ENCODE measurements at places on chromosomes 5 and 9.

- DNase-seq, result no peak
These were observed 653.7 kb downstream of the NR2F1-AS1 start for GRCh38 chr5:92927291-92927778.

DNA sequence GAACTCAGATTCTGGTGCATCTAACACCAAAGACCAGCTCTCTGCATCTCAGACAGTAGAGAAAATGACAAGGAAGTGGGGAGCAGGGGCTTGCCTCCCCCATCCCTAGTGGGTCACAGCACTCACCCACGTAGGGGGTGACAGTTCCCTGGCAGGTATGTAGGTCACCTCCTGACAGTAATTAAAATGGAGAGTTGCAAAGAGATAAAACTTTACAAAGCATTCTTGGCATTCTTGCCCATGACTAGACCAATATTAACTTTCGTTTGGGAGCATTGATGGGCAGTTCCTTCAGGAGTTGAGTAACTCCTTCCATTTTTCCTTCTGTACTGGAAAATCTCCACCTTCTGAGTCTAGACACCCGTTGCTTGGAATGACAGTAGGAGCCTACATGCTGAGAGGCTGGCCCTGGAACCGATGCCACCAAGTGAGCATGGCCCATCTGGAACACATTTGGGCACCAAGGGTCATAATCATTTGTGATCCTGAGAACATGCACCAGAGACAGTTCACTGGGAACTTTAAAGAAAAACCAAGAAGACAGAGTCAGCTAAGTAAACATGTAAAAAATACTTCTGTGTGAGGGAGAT, 81.5 kb upstream of the MSX2 start:
- no peak for DNase-seq

- DNase-seq, result no peak
These were observed 27.0 kb downstream of the ANGPTL2 start for GRCh38 chr9:127095411-127095810.

DNA sequence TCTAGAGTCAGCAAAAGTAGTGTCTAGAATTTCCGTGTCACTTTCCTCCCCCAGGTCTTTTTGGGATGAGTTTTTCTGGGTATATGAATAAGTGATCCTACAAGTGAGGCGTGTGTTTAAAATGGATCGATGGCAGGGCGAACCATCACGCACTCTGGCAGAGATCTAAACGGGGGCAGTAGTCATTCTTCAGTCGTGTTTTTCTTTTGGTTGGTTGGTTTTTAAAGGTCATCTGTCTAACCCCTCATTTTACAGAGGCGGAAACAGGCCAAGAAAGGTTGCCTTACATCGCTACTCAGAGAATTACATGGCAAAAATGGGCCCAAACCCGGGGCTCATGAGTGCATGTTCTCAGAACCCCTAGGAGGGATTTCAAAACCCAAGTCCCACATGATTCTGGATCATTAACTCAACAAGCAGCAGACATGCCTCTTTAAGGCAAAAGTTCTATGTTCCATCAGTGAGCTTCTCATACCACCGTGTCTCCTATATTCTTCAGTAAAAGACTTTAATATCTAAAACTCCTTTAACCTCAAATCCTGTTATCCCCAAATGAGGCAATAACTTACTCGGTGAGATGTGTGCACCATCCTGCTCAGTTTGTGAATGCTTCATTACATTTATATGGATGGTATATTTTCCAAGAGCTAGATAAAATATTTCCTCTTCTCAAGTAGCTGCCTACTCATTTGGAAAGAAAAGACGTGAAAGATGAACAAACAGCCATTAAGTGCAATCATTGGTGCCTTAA, 145.8 kb downstream of the AOPEP start:
- no peak for DNase-seq

DNA sequence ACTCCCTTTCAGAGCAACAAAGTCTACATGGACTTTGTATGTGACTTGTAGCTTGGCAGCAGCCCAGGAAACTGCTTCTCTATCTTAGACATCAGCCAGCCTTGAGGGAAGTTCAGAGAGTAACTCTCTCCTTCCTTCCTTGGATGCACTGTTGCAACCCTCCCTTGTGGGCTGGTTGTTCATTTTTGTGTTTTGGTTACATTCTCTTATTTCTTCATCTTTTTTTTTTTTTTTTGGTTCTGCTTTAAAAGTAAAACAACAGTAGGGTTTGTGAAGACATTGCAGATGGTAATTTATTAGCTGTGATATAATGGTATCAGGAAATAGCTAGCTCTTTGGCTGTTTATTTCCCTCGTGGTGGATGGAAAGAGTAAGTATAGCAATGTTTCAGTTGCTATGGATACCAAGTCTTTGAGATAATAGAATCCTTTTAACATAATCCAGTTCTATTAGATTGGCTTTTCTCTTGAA, 97.9 kb upstream of the MAMDC2 start:
- DNase-seq, result no peak

DNA sequence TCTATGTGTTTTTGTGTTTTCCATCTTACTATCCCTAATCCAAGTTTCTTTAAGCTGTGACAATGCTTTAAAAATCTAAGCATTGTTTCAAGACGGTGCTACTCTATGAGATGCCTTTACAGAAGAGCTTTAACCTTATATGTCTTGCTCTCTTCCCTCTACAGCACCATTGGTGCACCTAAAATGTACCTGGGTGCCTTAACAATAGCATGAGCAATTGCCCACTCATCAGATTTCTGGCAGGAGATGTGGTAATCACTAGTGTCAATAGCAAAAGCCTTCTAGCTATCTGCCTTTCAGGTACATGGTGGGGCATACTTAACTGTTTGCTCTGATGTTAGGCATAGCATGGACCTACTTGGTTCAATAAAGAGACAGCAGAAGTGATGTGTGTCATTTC, 222.3 kb upstream of the KIF2A start:
- DNase-seq, result no peak
